ENCODE measurements at places on chromosomes 1 and 21. TPM values are rescaled to one million over a fixed set of nuclear protein-coding genes. Genes with fewer than 3 reads are reported as not detected.

Gene MFAP2
- polyA plus RNA-seq = 138 TPM

Gene CENPF
- 6.4 TPM for polyA plus RNA-seq

Gene SLC6A9
- 0.81 TPM for polyA plus RNA-seq

Gene MORC3
- 5.3 TPM for polyA plus RNA-seq

Gene CFAP107
- polyA plus RNA-seq = not detected

Gene TBX19
- 3.0 TPM for polyA plus RNA-seq

Gene ANXA9
- polyA plus RNA-seq = not detected

Gene C1orf141
- polyA plus RNA-seq = not detected

Gene PTPRU
- 0.58 TPM for polyA plus RNA-seq

Gene GBP5
- polyA plus RNA-seq = not detected

Gene ETNK2
- 32.9 TPM for polyA plus RNA-seq

Gene RGS7
- polyA plus RNA-seq = 0.43 TPM

Gene SYTL1
- polyA plus RNA-seq = 0.29 TPM

Gene CBS
- polyA plus RNA-seq = 22.0 TPM

Gene SLAMF1
- polyA plus RNA-seq = not detected

Gene KRTAP21-2
- not detected for polyA plus RNA-seq

Gene RGS18
- polyA plus RNA-seq = not detected

Gene RGS8
- polyA plus RNA-seq = not detected

Gene CHI3L2
- polyA plus RNA-seq = not detected

Gene PRELP
- 0.01 TPM for polyA plus RNA-seq

Gene CYB5RL
- polyA plus RNA-seq = 5.9 TPM

Gene HAO2
- not detected for polyA plus RNA-seq

Gene PCAT6
- polyA plus RNA-seq = 2.4 TPM

Gene KCNJ9
- polyA plus RNA-seq = not detected

Gene C1orf87
- not detected for polyA plus RNA-seq

Gene SLFNL1
- 0.14 TPM for polyA plus RNA-seq

Gene TRPM2
- not detected for polyA plus RNA-seq

All from endothelial cell of umbilical vein (primary cell).